ENCODE measurements at places on chromosomes 7 and 10.

DNA sequence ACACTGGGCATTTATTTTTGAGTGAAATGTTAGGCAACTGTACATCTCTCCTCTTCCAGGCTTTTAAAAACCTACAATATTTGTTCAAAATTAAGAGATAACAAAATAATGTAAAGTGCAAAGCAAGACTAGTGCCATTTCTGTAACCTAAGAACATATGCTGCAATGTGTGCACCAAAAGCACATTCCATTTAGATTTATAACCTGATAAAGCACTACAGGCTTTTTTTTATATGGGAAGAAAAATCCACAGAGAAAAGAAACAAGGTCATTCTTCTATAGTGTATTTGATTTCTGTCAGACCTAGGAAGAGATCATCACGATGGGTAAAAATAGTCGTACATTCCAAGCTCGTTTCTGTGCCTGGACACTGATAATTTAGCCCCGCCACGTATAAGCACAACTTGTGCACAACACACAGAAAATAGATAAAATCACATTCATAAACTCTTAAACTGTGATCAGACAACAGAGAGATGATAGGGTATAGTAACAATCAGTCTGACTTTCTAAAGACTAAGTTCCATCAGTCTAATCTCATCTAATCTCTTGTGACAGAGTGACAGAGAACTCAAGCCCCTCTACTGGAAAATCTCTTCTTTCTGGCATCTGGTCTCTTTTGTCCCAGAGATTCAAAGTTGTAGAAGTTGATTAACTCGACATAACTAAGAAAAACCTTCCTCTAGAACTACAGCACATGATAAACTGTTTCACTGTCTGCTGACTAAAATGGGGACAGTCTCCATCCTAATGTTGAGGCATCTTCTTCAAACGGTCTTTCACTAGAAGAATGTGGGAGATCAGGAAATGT lies 6.7 kb downstream of the LAMB1 start:
- DNase-seq, result no peak

- no peak for DNase-seq
Measured at GRCh38 chr7:44391746-44392617, 66.6 kb upstream of the CAMK2B start.

DNA sequence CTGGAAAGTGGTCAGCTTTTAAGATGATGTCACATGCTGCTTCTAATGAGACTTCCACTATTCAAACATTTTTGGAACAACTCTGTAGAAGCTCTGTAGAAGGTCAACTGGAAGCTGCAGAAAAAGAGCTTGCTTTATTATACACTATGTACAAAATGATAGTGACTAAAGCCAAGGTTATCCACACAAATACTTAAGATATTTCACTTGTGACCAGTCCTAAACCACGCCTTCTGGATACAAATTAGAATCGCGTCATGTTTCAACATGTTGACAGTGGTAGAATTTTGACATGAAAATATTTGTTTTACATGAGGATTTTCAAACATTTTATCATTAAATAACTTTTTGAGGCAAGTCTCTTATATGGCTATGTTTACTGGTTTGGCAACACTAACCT lies 499.6 kb upstream of the PHF14 start:
- no peak for DNase-seq

DNA sequence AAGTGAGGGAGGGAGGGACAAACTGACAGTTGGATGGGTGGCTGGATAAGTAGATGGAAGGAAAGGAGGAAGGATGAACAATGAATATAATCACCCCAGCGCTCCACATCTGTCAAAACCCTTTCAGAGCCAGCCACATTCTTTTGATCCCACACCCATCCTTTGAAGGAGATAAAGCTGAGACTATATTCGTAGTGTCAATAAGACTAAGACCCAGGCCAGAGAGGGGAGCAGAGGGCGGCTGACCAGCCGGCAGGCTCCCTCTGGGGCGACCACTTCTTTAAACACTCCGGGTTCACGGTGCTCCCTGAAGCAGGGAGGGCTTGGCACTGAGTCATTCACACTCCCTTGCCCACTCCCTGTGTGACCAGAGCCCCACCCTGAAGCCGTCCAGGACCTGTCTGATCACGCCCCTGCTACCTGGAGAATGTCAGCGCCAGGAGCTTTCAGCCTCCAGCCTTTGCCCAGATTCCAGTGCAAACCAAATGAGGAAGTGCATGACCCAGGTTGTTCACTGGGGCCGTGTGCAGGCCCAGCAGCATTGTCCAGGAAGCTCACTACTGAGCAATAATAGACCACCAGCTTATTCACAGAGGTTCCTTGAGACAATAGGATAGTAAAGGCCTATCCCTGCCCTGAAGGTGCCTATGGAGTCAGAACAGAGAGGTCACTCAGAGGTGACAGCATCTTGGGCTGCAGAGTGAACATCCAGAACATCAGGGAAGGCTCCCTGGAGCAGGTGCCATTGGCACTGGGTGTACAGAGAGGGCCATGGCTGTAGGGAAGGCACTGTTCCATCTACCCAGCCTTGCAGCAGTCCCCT lies 34.4 kb downstream of the UNC5B start:
- no peak for DNase-seq

GRCh38 chr10:77906951-77907421 lies 19.6 kb downstream of the DLG5 start:
- no peak for DNase-seq

DNA sequence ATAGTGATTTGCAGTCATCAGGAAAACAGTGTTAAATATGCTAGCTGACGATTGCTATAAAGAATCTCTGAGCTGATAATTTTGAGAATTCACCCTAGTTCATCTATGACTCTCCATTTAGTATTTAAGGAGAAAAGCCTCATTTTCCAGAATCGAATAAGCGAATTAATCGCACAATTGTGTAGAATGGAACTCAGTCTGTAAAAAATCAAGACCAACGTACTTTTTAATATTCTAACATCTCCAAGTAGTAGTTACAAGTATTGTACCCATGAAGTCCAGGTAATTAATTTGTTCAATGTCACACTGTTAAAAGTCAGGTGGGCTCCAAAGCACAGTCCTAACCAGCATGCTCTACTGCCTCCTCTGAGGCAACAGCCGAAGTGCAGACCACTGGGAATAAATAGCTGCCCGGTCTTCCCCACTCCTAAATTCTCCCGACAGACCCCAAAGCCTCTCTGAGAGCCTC lies 380 bp upstream of the AGBL3 start:
- DNase-seq, result no peak

GRCh38 chr7:158662610-158663427 lies 41.8 kb downstream of the NCAPG2 start:
- DNase-seq, result no peak

- no peak for DNase-seq
Measured at GRCh38 chr7:40584667-40585433, 450.0 kb downstream of the SUGCT start.

GRCh38 chr10:89022734-89023133 lies 32.1 kb downstream of the FAS start:
- no peak for DNase-seq

Measured in T-helper 2 cell treated with Interferon-gamma antibody and Interleukin-4, amounts not matched to agents 5 μg/mL and 100 μg/mL, for 36 hours (primary cell).